Left kidney (tissue), 8 donors: ENCODE measurements at places on chromosomes 11 and 22.

GRCh38 chr11:123313262-123313661, 116.8 kb upstream of the GRAMD1B start:
- DNase-seq: no peak

- no peak for DNase-seq
Measured at GRCh38 chr11:112922606-112923005, 38.6 kb upstream of the NCAM1 start.

GRCh38 chr11:111604392-111605009, 2.3 kb downstream of the SIK2 start:
- DNase-seq: peak; percentile 44

DNA sequence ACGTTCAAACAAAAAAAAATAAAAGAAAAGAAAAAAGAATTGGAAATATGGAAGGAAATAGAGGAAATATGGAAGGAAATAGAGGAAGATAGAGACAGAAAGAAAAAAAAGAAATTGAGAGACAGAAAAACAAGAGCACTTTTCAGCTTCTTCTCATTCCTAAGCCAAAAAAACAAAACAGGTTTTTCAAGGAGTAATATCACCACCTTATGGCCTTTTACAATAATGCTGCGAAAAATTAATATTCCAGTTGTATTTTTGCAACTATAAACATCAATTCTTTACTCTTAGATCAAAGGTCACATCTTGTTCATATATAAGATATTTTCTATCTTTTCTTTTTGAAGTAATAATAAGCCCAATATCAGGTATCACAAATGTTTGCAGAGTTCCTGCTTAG, 328.3 kb downstream of the FAT3 start:
- DNase-seq: no peak

- DNase-seq: no peak
Measured at GRCh38 chr11:36241497-36241896, 47.7 kb downstream of the COMMD9 start.

DNA sequence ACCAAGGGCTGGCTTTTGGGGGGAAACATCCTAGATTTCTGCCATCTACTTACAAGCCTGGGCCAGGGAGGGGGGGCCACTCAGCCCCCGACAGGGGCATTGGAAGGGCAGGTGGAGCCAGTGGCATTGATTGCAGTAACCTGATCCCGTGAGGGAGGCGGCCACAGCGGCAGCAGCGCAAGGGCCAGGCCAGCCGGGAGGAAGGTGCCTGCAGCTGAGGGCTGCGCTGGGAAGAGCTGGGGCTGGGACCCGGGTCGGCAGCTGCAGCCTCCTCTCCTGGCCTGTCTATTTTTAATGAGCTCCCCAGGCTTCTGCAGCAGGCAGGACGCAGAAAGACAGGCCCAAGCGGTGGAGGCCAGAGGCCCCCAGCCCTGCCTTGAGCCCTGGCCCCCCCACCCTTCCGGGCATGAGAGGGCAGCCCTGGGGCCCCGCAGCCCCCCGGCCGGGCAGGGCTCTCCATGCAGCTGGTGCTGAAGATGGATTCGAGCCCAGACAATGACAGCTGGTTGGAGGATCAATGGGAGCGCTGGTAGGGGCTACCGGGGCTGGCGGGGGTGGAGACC, 10.6 kb downstream of the FREY1 start:
- DNase-seq: peak; percentile 77

GRCh38 chr11:19903620-19904069, 191.0 kb downstream of the NAV2 start:
- DNase-seq: peak; percentile 81

- no peak for DNase-seq
Measured at GRCh38 chr22:49297871-49298721, 529.6 kb downstream of the BRD1 start.

GRCh38 chr11:48095779-48096470, 115.6 kb downstream of the PTPRJ start:
- DNase-seq: no peak

- DNase-seq: no peak
Measured at GRCh38 chr11:131889760-131890581, 519.6 kb downstream of the NTM start.

- no peak for DNase-seq
Measured at GRCh38 chr22:28955817-28956216, 72.4 kb downstream of the ZNRF3 start.

DNA sequence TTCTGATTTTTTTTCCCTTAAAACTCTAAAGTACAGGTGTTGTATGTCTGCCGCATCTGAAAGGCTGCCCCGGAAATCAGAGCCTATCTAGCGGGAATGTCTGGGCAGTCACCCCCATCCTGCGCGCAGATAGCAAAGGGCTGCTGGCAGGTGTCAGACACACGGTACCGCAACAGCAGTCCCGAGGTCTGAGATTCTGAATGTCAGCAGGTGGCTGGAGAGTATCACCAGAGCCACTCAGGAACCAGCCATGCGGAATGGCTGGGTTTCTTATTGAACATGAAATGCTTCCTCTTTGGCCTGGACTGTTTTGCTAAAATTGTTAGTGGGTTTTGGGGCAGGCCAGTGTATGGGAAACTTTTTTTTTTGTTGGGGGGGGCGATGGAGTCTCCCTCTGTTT, 53.3 kb downstream of the CERK start:
- no peak for DNase-seq

DNA sequence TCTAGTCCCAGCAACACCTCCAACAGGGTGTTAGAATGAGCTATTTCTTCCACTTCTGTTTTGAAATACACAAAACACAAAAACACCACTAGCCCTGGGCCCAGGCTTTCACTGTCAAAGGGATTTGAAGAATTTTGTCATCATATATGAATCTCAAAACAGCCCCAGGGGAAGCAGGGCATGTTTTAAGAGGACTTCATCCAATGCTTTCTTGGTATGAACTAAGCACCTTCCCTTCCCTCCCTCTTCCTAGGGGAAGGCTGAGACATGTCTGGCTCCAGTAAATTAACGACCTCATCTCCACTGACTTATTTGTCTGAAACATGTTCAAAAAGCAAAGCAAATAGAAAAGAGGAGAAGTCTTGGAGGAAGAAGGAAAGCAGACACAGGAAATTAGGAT, 75.7 kb upstream of the INCENP start:
- DNase-seq: no peak

DNA sequence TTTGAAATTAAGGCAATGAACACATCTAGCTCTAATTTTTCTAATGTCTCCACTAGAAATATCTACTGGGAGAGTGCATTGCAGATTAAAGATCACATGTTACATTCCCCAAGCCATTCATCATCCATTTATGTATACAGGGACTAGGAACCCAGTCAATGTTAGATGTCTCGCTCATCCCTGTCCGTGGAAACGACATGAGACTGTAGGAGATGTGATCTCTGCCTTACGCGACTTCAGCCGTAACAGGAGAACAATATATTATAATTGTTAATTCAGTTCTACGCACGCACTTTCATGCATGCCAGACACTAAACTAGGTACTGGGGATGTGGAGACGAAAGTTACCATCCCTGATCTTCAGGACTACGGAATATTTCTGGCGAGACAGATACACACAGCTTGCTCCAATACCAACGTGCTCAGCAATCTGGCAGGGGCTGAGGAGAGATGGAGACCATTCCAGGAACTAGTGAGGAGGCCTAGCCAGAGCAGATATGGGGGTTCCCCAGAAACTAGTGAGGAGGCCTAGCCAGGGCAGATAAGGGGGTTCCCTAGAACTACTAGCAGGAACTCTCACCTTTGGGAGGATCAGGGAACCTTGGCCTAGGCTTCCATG, 706 bp downstream of the DCPS start:
- DNase-seq: no peak

GRCh38 chr22:46043339-46043738, 66.4 kb upstream of the WNT7B start:
- no peak for DNase-seq

DNA sequence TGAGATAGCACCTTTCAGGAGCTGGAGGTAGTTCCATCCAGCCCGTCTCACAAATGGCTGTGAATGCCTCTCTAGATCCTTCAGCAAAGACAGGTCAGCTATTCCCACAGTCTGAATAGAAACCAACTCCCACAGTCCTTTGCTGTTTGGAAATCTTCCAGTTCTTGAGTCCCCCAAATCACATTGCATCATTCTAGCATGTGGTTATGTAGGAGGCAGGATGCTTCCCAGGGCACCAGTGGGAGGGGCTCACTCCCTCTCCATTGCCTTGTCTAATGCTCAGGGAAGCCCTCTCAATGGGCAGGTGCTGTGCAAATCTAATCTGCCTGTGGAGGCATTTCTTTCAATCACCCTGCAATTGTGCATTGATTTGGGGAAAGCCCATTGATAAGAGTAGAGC, 14.6 kb downstream of the NAV2 start:
- DNase-seq: no peak

GRCh38 chr11:5203366-5203765, 2.9 kb upstream of the OR51V1 start:
- DNase-seq: no peak

- DNase-seq: no peak
Measured at GRCh38 chr11:1260023-1260501, 37.2 kb downstream of the MUC5B start.

- DNase-seq: no peak
Measured at GRCh38 chr22:44500599-44500998, 2.6 kb upstream of the RTL6 start.

GRCh38 chr11:78921509-78921908, 346.8 kb upstream of the NARS2 start:
- no peak for DNase-seq

GRCh38 chr11:62324731-62325556, 12.3 kb upstream of the ASRGL1 start:
- no peak for DNase-seq

GRCh38 chr11:12070446-12071267, 39.7 kb upstream of the MICAL2 start:
- DNase-seq: no peak

DNA sequence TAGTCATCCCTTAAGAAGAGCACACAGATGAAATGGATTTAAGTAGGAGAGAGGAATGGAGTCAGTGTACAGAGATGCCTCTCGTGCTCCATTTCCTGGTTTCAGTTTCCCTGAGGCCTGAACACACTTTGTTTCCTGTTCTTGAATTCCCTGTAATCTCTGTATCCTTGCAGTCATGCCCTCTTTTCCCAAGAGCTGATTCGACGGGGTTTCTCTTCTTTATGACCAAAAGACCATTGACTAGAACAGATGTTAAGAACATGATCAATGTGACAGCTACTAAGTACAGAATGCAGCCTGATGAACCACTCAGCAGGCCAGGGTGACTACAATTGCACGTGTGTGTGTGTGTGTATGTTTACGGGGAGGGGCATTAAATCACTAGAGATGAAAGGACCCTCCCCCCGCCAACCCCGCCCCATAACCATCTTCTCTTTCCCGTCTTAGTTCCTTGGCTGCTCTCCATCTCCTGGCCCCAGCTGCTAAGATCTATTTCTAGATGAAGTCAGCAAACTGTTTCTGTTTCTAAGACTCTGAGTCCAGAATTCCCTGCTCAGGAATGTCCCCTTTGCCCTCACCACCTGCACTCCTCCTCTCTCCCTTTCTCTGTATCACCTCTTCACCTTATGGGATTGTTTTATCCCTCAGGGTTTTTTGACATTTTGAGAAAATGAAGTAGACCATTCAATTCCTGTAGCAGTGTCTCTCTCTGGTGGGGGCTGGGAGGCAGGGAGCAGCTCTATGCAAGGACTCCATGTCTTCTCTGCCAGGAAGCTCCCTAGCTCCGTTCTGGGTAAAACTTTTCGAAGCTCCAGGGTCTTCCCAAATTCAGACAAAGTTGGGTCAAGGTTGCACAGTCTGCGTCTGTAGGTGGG, 26.0 kb downstream of the SLC22A6 start:
- peak; percentile 57 for DNase-seq
